ENCODE measurements at places on chromosomes 13 and 19.

DNA sequence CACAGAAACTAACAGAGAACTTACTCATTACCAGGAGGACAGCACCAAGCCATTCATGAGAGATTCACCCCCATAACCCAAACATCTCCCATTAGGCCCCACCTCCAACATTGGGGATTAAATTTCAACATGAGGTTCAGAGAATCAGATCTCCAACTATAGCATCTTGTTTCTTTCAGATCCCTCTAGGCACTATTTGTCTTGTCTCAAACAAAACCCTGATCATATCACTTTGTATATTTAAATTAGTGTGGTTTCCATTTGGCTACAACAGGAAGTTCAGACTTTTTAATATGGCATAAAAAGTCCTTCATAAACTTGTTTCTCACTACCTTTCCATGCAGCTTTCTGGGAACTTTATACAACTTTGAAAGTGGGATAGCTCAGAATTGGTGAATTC is 699.0 kb upstream of the MIR17HG start:
- DNase-seq: no peak

DNA sequence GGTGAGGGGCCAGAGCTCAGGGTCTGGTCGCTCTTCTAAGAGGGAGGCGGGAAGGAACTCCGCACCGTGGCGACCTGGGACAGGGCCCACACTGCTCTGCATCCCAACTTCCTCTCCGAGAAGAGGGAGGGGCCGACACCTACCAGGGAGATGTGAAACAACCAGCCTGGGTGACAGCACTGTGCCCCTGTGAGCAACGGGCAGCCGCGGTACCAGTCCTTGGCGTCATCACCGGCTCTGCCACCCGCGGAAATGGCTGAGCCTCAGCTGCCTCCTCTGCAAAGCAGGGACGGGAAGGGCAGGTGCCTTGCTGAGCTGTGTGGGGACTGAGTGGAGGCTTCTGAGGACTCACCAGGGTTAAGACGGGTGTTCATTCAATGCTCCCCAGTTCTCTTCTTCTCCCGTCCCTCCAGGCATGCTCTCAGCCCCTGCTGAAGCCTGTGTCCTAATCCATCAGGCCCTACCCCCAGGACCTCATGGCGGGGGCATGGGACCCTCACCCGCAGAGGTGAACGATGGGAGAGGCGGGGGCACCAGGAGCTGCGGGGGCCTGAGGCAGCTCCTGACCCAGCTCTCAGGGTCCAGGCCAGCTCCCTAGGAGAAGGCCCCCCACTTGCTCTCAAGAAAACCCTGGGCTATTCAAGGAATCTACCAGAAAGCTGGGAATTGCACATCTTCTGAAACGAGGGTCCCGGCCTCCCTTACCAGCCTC is 9.3 kb downstream of the ZNF787 start:
- no peak for DNase-seq

- no peak for DNase-seq
Measured at GRCh38 chr19:13872339-13872694, 4.6 kb upstream of the NANOS3 start.

GRCh38 chr13:25177012-25177411 is 4.9 kb upstream of the AMER2 start:
- no peak for DNase-seq

- DNase-seq: no peak
Measured at GRCh38 chr19:41922585-41922984, 5.7 kb downstream of the ERFL start.

- DNase-seq: no peak
Measured at GRCh38 chr13:25652764-25653163, 281.0 kb downstream of the ATP8A2 start.

- DNase-seq: no peak
Measured at GRCh38 chr13:41017159-41017558, 2.0 kb downstream of the ELF1 start.

- DNase-seq: no peak
Measured at GRCh38 chr13:61094865-61095264, 320.8 kb downstream of the PCDH20 start.

DNA sequence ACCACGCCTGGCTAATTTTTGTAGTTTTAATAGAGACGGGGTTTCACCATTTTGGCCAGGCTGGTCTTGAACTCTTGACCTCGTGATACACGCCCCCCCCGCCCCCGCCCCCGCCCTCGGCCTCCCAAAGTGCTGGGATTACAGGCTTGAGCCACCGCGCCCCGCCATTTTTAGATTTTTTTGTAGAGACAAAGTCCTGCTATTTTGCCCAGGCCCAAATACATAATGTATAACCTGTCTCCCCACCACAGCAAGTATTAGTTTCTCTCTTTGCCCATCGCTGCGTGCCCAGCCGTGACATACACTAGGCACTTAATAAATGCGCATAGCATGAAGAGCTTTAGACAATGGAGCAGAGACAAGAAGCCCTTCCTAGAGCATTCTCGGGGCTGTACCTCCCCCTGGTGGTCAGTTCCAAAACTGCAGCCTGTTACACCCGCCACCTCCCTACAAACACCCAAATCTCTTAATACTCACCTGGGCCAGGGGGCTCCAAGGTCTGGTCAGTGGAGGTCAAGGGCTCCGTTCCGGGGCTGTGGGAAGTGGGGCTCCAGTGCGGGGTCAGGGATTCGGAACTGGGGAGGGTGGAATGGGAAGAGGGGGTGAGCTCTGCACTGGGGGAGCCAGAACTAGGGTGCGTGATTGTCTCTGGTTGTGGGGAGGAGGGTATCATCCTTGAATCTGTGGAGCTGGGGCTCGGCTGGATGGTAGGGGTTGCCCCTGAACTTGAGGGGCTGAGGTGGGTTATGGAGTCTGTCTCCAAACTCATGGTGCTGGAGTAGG is 22.5 kb downstream of the IQCN start:
- DNase-seq: peak; percentile 84

DNA sequence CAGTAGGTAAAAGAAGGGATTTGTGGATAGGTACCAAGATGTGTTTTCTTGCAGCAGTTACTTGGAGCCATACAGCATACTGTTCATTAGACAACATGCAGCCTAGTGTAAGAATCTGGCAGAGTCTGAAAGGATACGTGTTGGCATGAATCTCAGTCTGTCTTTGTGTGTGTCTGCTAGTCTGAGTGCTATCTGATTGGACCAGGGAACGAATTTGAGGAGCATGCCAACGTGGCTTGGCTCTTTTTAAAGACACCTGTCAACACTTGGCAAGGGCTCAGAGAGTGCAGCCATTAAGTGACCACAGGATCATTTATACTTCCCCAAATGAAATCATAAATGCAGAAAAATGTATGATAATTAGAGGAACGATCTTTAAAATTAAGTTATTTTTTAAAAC is 27.6 kb upstream of the ATXN8OS start:
- no peak for DNase-seq

DNA sequence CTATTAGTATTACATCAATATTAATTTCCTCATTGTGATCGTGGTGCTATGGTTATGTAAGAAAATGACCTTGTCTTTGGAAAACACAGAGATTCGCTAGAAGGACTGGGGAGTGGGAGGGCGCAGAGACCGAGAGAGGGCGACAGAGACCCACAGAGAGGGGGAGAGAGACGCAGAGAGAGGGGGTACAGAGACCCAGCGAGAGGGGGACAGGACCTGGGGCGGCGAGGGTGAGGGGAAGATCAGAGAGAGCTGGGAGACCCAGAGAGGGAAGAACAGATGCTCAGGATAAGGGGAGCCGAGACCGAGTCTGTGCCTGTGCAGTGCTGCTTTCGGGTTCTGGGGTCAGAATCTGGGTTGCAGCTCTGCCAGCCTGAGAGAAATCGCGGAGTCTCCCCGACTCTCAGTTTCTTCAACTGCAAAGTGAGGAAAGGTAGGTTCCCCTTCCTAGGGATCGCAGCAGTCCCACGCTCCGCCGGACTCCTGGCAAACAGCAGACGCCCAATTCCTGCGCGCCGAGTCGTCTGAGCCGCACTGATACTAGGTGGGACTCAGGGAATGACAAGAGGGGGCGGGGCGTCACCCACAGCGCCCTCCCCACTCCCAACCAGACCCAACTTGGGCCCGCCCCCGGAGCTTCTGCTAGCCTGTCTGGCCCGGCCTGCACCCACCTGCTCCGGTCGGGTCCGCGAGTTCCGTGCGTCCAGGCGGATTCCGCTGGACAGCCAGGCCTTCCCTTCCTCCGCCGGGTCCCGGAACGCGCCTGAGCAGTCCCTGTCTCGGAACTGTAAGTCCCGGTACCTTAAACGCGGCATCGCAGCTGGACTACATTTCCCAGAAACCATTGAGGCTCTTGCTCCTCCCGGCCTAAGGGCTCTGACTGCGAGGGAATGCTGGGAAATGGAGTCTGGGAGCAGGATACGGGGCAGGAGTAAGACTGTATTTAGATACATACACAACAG is 15.3 kb downstream of the IZUMO2 start:
- peak; percentile 86 for DNase-seq

- DNase-seq: no peak
Measured at GRCh38 chr13:35129500-35129899, 187.4 kb downstream of the NBEA start.

- DNase-seq: no peak
Measured at GRCh38 chr13:81058916-81059290, 718.0 kb upstream of the SPRY2 start.

- DNase-seq: no peak
Measured at GRCh38 chr19:46306501-46306900, 9.7 kb downstream of the HIF3A start.

DNA sequence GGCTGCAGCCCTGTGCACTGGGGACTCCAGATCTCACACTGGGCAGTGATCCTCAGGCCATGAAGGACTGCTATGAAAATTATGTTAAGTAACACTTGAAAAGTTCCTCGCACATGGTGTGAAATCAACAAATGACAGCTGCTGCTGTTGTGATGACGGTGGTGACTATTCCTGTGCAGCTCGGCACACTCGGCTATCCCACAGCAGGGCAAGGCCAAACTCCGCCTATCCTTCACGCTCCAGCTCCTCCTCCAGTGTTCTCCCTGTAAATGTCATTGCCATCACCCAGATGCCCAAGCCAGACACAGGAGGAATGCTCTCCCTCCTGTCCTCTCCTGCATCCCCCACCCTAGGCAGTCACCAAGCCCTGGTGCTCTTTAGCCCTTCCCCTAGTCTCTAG is 31.3 kb downstream of the GRIK5 start:
- no peak for DNase-seq

DNA sequence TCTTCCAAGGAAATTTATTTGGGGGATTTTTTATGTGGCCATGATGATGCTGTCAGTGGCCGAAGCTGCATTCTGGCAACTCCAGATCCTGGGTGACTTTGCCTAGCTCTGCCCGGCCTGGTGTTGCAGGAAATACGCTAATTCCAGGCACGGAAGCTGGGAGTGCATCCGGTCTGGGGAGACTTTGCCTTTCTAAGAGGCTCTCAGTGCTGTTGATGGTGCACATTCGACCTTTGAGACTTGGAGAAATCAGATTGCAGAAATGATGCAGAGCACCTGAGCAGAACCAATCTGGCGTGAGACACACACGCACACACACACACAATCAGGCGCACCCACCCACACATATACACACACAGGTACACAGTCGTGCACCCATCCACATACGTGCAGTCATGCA is 5.9 kb upstream of the TMEM255B start:
- DNase-seq: no peak

DNA sequence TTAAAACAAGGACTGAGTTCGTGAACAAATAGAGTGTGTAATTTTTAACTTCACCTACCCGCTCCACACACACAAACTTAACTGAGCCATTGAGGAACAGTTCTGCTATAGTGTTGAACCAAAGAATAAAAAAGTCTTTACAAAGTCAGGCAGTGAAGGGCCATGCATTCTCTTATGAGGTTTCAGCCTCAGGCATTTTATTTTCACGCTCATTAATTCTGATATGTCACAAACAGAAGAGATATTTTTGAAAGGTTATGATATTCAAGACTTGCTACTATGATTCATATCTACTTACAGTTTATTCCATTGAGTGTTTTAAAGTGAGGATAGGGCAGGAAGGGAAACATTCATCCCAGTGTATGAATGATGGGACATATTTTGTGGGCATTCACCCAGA is 282.2 kb downstream of the SLITRK5 start:
- no peak for DNase-seq

GRCh38 chr13:41137241-41137640 is 4.6 kb upstream of the KBTBD6 start:
- DNase-seq: no peak

GRCh38 chr13:97559981-97560380 is 126.0 kb downstream of the RAP2A start:
- no peak for DNase-seq

DNA sequence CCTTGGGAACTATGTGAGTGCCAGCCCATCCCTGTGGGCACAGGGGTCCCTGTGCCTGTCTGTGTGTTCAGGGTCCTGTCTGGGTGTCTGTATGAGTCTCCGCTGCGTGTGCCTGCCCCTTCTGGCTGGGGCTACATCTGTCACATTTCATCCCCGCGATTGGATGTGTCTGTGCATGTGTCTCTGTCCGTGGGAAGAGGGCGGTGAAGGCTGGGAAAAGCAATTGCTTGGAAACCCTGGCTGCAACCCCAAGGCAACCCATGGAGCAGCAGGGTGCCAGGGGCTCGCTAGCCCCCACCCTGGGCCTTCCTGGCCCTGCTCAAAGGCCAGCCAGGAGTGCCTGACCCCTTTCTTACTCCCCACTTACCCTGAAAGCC is 1.4 kb downstream of the MAG start:
- no peak for DNase-seq

GRCh38 chr13:39496506-39496905 is 106.5 kb downstream of the LHFPL6 start:
- DNase-seq: no peak

DNA sequence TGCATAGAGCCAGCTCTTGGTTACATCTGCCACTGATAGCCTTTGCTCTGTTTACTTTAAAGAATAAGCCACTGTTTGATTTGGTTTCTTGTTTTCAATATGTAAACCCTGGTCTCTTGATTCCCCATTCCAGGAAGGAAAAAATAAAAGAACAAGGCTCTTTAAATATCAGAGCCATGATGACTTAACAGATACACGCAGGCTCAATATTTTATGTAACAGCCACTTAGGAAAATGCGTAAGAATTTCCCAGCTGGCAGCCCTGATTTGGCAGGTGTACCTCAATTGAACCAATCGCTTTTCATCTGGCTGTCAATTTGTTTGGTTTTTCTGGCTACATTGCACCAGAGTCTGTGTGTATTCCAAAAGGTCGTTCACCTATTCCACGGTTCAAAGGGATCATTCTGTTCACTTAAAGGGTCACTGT is 65.6 kb downstream of the IRS2 start:
- no peak for DNase-seq

DNA sequence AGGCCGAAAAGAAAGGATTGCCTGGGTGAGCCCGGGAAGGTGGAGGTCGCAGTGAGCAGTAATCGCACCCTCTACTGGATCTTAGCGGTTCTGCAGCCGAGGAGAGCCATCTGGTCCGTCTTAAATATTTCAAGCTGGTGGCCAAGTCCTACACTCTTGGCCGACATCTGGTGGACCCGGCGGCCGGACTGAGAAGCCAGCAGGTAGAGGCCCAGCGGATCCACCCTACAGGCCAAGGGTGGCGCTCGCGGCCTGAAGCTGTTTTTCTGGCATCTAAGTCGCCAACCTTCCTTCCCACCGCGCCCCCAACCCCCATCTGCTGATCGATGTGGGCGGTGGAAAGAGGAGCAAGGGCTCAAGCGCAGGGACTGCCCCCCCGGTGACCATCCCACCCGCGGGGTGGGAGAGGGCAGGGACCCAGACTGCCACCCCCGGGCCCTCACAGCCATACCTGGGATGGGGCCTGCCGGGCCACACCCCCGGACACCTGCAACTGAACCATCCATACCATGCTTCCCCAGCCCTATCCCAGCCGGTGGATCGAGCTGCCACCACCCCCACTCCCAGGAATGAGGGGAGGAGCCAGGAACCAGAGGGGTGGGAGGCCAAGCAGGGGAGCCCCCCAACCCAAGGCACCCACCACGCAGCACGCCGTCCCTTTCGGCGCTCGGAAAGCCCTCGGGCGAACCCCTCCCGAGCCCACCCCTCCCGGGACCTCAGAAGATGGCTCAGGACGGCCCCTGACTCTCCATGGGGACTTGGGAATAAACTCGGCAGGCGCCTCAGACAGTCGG is 46.3 kb upstream of the ZNF730 start:
- DNase-seq: no peak
